ENCODE measurements at places on chromosomes 3 and 15.

- DNase-seq, result no peak
Observed at GRCh38 chr15:71728881-71729280, 81.5 kb upstream of the NR2E3 start.

DNA sequence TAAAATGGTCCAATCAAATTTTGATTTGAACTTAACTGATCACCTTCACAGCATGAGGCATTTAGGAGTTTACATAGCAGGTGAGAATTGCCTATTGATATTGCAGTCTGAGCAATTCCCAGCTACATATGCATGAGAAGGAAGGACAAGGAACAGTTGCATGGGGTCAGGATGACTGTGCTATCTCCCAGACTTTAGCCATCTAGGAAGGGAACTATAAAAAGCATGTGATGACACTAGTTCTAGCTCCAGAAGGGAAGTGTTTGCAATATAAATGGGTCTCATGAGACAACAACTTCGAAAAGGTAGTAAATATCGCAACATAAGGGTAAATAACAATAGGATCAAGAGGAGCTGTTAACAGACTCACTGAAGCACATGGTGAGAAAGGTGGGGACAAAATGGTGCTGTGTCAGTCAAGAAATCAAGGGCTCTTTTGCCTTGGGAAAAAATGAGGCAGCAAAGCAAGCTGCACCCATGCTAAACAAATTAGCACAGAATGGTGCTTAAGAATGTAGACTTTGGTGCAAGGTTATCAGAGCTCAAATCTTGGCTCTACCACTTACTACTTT is 90.4 kb upstream of the SLC2A2 start:
- peak; percentile 31 for DNase-seq

- peak; percentile 47 for DNase-seq
Observed at GRCh38 chr15:72342385-72342784, 22.4 kb upstream of the CELF6 start.

DNA sequence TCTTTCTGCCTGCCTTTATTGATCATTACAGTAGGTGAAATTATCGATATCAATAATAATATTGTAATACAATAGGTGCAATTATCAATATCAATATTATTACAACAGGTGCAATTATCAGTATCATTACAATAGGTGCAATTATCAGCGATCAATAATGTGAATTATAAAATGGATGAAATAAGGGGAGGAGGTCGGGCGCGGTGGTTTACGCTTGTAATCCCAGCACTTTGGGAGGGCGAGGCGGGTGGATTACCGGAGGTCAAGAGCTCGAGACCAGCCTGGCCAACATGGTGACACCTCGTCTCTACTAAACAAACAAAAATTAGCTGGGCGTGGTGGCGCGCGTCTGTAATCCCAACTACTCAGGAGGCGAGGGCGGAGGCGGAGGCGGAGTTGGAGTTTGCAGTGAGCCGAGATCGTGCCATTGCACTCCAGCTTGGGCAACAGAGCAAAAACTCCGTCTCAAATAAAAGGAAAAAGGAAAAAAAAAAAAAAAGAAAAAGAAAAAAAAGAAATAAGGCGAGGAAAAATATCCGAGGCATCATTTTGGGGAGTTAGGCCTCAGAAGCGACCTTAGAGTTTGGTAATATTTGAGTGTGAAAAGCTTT is 611 bp upstream of the BNIP2 start:
- peak; percentile 69 for DNase-seq

GRCh38 chr3:195466251-195466650 is 23.4 kb upstream of the ACAP2 start:
- DNase-seq, result no peak

DNA sequence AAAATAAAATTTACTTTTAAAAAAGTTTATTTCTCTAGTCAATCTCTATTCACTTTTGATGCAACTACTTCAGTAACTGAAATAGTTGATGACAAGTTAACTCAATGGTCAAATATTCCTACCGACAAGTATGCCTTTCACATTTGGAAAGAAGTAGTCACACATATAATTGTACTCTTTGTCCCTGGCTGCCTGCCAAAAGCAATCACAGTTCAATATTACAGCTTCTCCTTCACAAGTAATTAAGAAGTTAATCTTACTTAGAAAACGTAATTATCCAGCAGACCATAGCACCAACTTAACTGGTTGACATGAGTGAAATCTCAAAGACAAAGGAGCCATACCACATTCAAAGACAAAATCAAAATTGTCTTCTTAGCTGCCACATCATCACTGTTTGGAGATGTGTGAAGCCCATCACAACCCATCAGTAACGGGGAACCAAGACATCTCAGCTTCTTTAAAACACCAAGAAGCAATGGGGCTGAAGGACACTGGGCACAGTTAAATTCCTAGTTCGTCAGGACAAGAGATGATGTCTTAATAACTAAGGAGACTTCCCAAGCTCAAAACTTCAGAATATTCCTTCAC is 86.1 kb downstream of the PLCH1 start:
- DNase-seq, result no peak

DNA sequence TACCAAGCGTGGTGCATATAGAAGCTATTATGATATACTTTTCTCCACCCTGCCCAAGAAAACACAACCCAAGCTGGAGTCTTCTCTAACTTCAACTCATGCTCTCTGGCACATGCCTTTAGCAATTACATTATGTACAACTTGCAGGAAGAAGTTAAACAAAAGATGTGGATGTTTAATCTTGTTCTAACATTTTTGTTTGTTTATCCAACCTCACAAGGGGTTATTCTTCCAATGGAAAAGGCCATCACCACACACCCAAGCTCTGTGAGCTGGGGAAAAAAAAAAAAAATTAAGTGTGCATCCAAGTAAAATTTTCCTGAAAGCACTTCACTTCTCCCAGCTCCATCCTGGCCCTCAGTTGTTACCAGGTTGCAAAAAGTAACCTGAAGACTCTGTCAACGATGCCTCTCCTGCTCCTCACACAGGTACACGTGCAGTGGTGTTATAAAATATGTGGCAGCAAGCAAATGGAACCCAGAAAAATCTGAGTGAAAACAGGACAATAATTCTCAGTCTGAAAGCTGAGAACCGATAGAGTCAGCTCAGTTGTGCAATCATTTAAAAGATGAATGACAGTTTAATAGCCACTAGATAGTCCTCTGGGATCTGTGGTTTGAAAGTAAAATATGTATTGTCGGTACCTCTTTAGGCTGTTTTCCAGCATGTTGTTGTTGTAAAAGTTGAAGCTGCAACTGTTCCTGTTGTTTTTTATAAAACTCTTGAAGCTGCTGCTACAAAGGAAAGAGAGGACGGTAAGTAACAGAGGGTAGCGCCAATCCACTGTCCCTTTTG is 531.4 kb downstream of the FOXP1 start:
- no peak for DNase-seq

DNA sequence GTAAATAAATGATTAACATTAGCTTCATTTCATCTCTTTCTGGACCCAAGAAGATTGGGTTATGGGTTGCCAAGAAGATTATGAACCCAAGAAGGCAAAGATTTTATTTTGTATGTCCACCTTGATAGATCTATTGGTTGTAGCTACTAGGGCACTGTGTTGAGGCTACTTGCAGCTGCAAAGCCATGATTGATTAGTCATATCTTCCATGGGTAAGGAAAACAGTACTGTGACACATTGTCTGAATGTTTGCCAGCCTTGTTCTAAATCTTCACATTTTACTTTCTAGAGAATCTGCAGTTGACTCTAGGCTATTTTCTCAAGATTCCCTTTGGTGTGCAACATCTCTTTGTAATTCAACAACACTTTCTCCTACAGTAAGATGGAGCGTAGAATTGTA is 229.2 kb upstream of the KCNH8 start:
- DNase-seq, result no peak

DNA sequence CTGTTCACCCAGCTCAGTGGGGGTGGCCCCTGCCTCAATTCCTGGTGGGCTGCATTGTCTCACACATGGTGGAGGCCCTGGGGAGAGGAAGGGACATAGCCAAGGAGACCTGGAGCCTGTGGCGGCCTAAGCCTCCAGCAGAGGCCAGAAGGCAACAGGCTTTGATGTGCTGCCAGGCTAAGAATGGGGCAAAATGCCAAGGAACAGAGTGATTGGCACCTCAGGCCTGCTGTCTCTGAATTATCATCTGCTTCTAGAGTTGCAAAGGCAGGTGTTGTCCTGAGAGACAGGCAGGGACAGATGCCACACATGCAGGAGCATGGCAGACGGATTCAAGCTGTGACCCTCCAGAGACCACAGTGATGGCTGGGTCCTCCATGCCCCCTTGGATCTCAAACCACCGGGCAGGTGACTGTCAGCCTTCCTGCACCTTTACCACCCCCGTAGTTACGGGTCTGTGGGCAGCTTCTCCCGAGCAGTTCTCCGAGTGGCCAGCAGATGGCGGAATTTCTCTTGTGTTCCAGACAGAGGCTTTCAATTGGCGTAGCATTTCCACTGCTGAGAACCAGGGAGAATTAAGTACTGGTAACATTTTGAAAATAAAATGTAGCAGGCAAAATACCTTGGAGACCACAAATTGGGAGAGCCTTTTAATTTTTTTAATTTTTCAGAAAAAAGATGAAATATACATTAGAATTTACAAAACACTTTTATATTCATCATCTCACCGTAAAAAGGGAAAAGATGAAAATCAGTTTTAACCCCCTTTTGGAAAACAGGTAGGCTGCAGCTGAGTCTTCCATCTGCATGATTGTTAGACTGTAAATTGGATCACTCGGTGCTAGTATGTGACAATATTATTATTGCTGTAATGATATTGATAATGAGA is 525.5 kb upstream of the CFAP20DC start:
- DNase-seq, result peak; percentile 92

DNA sequence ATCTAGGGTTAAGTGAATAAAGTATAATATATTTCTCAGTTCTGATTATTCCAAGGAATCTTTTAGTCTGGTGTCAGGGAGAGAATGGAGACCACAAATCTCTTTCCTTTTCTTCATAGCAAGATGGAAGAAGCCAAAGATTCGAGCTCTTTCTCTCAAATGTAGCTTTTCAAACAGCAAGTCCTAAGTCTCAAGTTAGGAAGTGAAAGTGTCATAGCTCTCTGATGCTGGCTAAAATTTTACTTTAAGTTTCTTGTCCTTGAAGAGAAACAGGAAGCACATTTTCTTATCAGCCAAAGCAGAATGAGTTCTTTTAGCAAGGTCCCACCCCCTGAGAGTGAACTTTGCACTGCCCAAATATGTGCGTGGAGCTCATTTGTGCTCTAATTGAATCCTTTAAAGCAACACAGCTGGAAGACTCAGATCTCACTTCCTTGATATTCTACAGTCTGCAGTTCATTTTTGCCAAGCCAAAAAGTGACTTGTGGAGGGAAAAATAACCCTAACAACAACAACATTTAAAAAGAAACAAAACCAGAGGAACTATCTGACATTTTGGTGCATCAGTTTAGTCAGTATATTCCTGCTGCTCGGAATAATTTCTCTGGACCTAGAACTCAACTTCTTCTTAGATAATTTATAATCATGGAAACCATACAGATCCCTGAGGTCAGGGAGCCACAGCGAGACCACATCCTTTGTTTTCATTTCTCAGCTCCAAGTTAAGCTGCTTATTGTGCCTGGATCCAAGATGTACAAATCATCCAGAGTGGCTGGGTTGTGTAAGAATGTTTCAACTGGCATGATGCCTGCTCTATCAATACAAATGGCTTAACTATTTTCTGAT is 238.7 kb upstream of the P2RY1 start:
- peak; percentile 27 for DNase-seq

DNA sequence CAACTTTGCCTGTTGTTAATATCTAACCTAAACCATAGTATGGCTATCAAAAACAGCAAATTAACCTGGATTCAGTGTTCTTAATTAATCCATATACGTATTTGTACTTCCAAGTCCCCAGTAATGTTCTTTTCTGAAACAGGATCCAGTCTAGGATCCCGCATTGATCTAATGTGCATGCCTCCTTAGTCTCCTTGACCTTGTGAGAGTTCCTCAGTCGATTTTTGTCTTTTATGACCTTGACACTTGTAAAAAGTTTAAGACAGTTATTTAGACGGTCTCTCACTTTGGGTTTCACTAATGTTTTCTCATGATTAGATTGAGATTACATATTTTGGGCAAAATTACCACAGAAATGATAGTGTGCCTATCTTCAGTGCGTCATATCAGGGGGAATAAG is 69.4 kb downstream of the TGFBR2 start:
- no peak for DNase-seq

DNA sequence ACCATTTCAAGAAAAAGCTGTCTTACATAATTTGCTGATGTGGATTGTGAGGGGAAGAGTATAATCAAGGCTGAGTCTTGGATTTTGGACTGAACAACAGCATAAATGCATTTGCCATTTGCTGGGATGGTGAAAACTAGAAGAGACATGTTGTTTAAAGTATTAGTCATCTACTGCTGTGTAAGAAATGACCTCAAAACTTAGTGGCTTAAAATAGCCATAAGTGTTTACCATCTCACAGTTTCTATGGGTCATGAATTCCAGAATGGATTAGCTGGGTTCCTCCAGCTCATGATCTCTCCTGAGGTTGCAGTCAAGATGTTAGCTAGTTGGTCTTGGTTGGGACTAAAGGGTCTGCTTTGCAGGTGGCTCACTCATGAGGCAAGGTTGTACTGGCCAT is 66.2 kb downstream of the SCN11A start:
- peak; percentile 3 for DNase-seq

DNA sequence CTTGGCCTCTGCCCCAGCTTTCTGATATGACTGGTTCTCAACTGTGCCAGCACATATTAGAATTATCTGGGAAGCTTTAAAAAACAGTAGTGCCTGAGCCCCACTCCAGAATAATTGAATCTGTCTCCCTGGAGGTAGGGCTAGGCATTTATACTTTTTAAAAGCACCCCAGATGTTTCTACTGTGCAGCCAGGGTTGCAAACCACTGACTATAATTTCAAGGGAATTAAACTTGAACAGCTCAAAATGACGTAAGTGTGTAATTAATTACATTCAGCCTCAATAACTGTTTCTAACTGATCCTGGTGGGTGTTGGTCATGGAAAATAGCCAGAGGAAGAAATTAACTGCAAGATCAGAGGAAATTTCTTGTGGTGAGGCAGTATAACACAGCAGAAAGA is 4.4 kb upstream of the IRAK2 start:
- no peak for DNase-seq

- no peak for DNase-seq
Observed at GRCh38 chr3:78791753-78792152, 976.0 kb downstream of the ROBO1 start.

DNA sequence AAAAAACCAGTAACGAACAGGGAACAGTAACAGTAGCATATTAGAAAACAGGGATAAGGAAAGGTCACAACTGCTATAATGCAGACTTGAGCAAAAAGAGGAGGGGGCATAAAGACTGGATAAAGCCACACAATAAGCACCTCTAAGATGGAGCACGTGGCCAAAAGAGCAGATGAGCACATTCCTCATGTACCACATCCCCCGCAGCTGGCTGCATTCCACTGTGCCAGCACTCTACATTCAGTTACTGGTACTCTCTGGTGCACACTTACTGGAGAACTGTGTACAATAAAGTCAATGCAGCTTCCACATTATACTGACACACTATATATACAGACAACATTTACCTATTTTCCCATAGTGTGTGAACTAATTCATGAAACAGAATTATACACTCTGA is 64.7 kb downstream of the UBE3A start:
- DNase-seq, result no peak

- no peak for DNase-seq
Observed at GRCh38 chr15:68281008-68281407, 3.5 kb downstream of the FEM1B start.

- no peak for DNase-seq
Observed at GRCh38 chr15:70029297-70029701, 68.4 kb downstream of the TLE3 start.

- DNase-seq, result no peak
Observed at GRCh38 chr3:139187648-139188047, 143.0 kb upstream of the PRR23C start.

All from inflammatory macrophage treated with lipopolysaccharide for 1 hour (primary cell).